ELR (cell line): ENCODE measurements at places on chromosomes 11 and 22.

- DNase-seq = peak; percentile 97
Measured at GRCh38 chr11:70399681-70400112, 1.4 kb downstream of the CTTN start.

- peak; percentile 22 for DNase-seq
Measured at GRCh38 chr11:78074756-78075155, 4.9 kb downstream of the NDUFC2 start.

DNA sequence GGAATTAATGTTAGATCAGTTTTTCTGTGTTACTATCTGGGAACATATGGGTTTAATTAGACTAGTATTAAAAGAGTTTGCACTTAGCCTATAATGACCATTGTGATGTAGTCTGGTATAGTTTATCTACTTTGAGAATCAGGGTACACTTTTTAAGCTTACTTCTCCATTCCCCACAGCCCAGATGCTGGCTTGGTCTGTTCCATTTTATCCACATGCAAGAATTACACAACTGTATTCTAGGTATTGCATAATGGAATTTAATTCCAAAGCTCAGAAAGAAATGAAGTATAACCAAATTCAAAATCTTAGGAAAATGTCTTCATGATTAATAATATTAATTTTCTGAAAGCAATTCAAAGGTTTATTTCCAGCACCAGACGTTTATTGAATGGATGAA lies 122.2 kb upstream of the PDGFD start:
- no peak for DNase-seq

GRCh38 chr11:79049741-79050179 lies 391.1 kb downstream of the TENM4 start:
- no peak for DNase-seq

- no peak for DNase-seq
Measured at GRCh38 chr11:2121227-2122130, 17.7 kb downstream of the IGF2 start.

DNA sequence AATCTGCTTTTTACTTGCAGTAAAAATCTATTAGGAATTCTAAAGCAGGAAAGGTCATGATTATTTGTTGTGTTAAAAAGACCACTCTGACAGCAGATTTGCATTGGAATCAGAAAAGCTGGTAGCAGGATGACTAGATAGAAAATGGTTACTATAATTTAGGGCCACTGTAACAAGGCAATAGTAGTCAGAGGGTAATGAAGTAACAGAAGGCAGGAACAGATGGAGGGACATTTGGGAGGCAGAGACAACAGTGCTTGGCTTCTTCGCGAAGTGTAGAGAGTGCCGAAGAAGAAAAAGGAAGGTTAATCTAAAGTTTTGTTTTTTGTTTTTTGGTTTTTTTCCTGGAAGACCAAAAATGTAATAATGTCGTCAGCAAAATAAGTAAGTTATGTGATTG lies 129.8 kb upstream of the SLC5A12 start:
- DNase-seq = no peak

- no peak for DNase-seq
Measured at GRCh38 chr22:44938886-44939285, 70.9 kb downstream of the PHF21B start.

GRCh38 chr22:37163575-37164504 lies 14.1 kb upstream of the IL2RB start:
- DNase-seq = no peak

- no peak for DNase-seq
Measured at GRCh38 chr11:85813721-85814120, 2.8 kb upstream of the SYTL2 start.

DNA sequence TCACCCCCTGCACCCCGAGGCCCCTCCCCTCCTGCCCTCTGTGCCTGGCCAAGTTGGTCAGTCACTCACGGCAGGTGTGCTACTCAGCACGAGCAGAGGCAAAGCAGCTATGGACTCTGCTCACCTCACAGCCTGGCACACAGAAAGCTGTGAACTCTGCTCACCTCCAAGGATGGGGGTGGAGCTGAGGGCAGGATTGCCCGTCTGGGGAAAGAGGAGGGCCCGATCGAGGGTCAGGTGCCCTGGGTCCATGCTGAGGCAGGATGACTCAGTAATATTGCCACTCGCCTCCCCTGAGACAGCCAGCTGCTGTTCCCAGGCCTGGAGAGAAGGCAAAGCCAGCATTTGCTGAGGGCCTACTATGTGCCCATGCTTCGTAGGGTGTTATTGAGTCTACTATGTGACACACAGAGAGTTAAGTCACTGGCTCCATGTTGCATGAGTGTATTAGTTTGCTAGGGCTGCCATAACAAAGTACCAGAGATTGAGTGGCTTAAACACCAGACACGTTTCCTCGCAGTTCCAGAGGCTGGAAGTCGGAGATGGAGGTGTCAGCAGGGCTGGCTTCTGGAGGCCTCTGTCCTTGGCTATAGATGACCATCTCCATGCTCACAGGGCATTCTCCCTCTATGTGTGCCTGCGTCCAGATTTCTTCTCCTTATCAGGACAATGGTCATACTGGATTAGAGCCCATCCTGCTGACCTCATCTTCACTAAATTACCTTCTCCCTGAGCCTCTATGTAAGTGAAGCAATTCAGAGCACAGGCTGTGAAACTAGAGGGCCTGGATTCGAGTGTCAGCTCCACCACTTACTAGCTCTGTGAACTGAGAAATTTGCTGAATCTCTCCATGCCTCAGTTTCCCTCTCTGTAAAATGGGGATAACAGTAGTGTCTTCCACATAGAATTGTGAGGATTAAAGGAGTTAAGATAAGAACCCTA lies 13.2 kb upstream of the TSKU start:
- peak; percentile 53 for DNase-seq

DNA sequence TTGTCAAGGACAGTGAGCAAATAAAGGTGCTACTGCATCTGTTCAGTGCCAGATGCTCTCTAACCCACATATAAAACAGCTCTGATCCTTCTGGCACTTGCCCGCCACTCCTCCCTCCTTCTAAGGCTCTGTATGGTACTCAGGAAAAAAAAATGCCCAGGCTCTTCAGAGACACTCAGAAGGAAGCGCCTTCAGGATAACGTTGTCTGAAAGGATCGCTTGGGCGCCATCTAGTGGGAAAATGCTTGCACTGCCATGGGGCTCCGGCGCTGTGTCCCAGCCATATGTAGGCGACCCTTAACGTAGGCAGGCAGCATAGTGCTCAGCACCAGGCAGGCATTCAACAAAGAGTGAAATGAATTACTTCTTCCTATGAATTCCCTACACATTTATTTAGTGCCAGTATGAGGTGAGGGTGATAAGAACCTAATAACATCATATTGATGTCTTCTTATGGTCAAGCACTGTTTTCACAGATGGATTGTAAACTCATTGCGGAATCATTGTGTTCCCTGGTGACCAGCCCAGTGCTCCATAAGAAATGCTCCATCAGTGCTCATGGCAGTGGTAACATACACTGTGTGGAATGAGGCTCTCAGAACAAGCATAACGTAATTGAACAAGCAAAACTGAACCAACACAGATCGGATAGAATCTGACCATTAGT lies 39.6 kb downstream of the PAMR1 start:
- DNase-seq = peak; percentile 92

DNA sequence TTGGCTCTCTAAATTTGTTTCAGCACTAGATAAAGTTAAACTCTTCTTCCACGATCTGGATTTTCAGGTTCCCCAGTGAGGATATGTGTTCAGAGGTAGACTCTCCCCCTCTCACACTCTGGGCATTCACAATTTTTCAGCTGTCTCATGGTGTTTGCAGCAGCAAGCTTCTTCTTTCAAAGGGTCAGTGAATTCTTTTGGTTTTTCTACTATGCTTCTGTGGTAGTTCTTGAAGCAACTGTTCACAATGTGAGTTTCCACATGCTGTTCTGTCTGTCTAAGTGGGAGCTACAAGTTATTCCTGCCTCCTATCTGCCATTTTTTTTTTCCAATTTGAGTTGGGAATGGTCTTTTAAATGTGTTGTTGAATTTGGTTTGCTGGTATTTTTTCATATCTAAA lies 25.4 kb downstream of the CNTF start:
- DNase-seq = no peak

GRCh38 chr11:128848815-128849455 lies 18.2 kb downstream of the KCNJ1 start:
- DNase-seq = peak; percentile 64

- DNase-seq = peak; percentile 65
Measured at GRCh38 chr11:57515332-57516060, at the start of gene SLC43A1. Gene SLC43A1, minus strand, starts transcription at chr11:57515702. Its CDS starts 1,591 bp downstream, at chr11:57514111.

DNA sequence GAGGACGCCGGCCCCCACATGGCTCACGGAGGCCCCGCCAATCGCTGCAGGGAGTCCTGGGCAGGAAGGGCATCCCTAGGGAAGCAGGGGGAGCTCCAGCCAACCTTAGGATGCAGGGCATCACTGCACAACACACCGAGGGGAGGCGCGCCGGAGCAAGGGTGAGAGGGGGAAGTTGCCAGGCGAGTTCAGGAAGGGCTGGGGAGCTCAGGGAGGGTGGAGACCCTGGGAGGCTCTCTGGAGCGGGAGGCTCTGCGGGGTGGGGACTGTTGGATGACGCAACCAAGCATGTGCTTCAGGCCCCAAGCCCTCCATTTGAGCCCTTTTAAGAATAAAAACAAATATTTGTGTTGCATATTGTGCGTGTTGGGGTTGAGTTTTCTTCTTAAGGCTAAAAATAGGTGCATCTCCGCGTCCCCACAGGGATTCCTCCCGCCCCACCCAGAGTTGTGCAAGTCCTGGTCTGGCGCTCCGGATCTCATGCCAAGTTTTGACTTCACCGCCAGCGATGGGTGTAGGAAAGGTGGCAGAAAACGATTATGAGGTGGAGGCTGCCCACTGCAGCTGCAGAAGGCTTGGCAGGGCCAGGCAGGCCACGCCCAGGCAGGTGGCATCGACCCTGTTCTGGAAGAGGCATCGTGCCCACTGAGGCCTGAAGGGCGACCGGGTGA lies 65.2 kb downstream of the WNT7B start:
- no peak for DNase-seq

DNA sequence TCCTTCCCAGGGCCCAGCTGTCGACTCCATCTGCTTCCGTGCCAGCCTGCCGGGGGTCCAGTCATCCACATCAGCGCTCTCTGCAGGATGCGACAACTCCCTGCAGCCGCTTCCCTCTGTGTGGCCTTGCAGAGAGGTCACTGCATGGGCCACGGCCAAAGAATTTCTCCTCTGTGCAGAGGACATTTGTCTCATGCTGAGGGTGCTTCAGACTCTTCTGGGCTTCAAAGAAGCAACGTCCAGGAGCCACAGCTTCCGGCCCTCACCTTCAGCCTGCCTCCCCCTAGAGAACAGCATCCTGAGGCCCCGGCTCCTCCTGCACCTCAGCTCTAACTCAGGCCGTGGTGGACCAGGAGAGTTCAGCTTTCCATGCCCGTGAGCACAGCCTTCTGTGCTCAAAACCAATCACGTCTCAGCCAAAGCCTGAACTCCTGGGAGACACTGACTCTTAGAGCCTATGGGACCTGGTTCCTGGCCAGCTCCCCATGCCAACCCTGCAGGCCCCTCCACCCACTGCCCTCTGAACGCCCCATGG lies 258.9 kb downstream of the BRD1 start:
- DNase-seq = no peak

DNA sequence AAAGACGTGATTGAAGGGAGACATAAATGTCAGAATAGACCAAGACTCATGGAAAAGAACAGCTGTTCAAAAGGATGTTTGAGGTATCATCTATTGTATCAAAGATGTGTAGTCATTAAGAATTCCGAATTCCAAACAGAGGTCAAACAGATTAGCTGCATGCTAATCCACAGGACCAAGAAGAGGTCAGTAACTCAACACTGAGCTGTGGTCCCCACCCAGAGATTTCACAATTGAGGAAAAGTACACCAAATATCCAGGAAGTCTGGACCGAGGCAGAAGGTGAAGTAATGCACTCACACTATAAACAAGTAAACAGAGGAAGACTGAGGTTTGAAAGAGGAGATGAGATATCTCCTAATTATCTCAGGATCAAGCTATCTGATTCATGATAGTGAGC lies 29.6 kb upstream of the OR5P2 start:
- peak; percentile 4 for DNase-seq

DNA sequence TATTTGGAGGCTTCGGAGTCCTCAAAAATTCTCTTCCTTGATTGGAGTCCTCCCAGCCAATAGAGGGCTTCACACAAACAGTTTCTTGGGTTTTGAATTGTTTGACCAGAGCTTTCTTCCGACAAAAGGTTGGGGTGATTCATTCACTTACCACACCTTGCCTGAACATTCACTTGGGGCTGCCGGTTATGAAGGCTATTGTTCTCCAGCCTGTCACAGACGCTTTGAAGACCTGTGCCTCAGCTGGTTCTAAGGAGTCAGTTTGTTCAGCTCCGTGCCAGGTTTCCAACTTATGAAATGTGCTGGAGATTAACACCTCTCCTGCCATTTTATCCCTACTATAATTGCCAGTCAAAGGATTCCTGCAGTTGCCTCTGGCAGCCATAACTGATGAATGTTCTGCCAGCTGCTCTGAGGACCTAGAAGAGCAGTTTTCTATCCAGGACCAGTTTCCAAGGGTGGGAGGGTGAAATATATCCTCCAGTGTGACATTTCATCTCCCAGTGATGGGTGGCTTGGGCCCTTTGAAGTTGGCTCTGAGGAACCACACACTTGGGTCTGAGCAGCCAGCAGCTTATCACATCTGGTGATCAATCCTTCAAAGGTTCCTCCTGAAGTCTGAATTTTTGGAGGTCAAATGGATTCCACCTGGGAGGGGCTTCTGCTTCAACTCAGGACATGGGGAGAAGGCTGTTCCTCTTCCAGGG lies 31.4 kb downstream of the LIMK2 start:
- peak; percentile 44 for DNase-seq

GRCh38 chr11:46698597-46698996 lies 1.8 kb downstream of the ARHGAP1 start:
- no peak for DNase-seq

- no peak for DNase-seq
Measured at GRCh38 chr11:33211580-33211979, 45.6 kb upstream of the HIPK3 start.

DNA sequence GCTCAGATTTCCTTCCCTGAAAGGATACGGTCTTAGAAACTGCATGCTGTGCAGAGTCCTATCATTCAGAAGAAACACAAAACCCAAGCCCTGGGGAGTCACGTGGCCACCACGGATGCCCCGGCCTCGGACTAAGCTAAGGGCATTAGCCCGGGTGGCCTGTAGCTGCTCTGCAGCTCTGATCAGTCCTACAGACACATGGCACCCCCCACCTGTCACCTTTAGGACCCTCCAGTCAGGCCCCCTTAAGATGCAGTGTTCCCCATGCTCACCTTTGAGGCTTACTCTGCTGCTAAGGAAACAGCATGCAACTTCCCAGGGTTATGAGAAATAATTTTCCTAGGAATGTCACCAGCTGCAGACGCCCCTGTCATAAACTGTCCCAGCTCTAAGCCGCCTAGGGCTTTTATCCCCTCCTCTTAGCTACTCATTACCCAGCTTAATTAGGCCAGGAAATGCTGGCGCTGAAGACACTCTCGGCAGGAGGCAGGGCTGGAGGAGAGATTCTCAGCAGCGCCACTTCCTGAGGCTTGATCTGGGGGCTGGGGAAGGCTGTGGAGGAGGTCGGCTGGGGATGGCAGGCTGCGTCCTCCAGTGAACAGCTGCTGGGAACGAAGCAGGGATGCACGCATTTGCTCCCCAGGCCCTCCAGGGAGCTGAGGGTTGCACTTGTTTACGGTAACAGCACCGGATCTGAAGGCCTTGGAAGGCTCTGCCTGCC lies 47.2 kb upstream of the ADA2 start:
- DNase-seq = no peak

- DNase-seq = peak; percentile 96
Measured at GRCh38 chr11:34977089-34977912, 60.9 kb downstream of the PDHX start.

- no peak for DNase-seq
Measured at GRCh38 chr11:80417681-80418080, 976.9 kb upstream of the TENM4 start.
